ENCODE measurements at places on chromosomes 1 and 21. TPM values are rescaled to one million over a fixed set of nuclear protein-coding genes. Genes with fewer than 3 reads are reported as not detected.
A peak's percentile ranks its signal among the peaks of the same experiment; 100 is the strongest.

DNA sequence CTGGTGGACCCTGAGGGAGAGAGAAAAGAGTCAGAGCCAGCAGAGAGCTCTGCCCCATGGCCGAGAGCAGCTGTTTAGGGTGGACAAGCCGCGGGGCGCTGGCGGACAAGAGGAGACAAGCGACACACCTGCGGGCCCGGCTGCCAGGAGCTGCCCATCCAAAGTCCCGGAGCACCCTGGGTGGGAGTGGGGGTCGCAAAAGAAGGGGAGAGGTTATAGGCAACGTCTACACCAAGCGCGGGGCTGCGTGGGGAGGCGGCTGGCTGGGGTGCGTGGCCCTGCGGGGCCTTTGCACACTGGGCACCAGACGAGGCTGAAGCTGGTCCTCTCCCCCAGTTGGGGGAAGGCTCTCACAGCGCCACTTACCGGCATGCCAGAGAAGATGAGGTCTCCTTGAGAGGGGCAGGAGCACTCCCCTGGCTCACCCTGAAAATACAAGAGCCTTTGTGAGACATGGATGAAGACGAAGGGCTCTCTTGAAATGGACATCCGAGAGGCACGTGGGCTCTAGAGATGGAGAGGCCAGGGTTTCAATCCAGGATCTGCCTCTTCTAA lies 24.1 kb downstream of the COL16A1 start:
- no peaks in the 10 kb centered on the region for H3K4me1 ChIP-seq
- H3K36me3 ChIP-seq: no peaks in the 10 kb centered on the region

The PATJ gene
- total RNA-seq: 24.5 TPM

DNA sequence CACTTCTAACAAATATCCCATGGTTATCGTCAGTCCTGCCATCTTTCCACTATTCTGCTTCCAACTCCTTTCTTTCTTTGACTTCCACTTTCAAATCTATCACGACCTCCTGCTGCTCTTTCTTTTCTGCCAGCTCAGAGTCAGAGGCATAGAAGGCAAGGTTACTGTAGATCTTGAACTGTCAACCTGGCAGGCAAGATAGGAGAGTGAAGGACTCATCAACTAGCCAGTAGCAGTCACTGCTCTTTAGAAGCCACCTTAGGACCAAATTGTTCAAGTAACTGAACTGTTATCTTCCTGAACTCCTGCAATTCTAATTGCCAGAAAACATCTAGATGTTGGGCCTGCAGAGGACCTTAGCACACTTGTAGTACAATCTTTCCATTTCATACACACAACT lies 13.1 kb upstream of the FCER1A start:
- H3K4me3 ChIP-seq: no peak overlapping the region
- no peaks in the 10 kb centered on the region for H3K27me3 ChIP-seq
- no peak overlapping the region for H3K27ac ChIP-seq
- DNase-seq: no peak
- H3K4me1 ChIP-seq: no peaks in the 10 kb centered on the region

The PTAFR gene
- 6.3 TPM for total RNA-seq

DNA sequence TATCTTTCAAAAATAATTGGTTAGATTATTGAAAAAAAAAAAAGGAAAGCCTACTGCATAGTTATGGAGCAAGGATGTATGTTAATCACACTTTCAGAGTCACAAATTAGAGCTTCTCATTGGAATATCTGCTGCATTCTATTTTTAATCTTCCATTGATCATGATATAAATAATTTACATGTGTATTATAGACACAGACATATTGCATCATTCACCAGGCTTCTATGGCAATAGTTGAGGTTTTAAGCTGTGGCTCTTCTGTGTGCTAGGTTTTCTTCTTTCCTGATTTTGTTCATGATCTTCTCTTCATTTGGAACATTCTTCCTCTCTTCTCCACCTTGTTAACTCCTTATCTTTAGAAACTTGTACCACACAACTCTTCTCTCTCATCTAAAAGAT lies 123.2 kb upstream of the HMCN1 start:
- no peak overlapping the region for H3K4me3 ChIP-seq
- H3K36me3 ChIP-seq: no peaks in the 10 kb centered on the region
- H3K27me3 ChIP-seq: no peaks in the 10 kb centered on the region
- DNase-seq: no peak
- H3K27ac ChIP-seq: no peak overlapping the region

The GIPC2 gene
- 46.9 TPM for total RNA-seq

GRCh38 chr1:4794020-4794780 lies 139.8 kb downstream of the AJAP1 start:
- no peak overlapping the region for H3K27ac ChIP-seq
- no peaks in the 10 kb centered on the region for H3K27me3 ChIP-seq
- H3K4me1 ChIP-seq: no peaks in the 10 kb centered on the region
- H3K36me3 ChIP-seq: no peaks in the 10 kb centered on the region
- H3K4me3 ChIP-seq: no peak overlapping the region
- peak; percentile 24 for DNase-seq

GRCh38 chr1:35449334-35450008 lies 107.7 kb downstream of the KIAA0319L start:
- no peak overlapping the region for H3K27ac ChIP-seq
- H3K4me3 ChIP-seq: no peak overlapping the region
- DNase-seq: peak; percentile 70
- no peaks in the 10 kb centered on the region for H3K27me3 ChIP-seq
- peaks cover 18% of the 10 kb centered on the region for H3K36me3 ChIP-seq
- H3K4me1 ChIP-seq: peaks cover 37% of the 10 kb centered on the region

The KLHL21 gene
- 34.4 TPM for total RNA-seq

DNA sequence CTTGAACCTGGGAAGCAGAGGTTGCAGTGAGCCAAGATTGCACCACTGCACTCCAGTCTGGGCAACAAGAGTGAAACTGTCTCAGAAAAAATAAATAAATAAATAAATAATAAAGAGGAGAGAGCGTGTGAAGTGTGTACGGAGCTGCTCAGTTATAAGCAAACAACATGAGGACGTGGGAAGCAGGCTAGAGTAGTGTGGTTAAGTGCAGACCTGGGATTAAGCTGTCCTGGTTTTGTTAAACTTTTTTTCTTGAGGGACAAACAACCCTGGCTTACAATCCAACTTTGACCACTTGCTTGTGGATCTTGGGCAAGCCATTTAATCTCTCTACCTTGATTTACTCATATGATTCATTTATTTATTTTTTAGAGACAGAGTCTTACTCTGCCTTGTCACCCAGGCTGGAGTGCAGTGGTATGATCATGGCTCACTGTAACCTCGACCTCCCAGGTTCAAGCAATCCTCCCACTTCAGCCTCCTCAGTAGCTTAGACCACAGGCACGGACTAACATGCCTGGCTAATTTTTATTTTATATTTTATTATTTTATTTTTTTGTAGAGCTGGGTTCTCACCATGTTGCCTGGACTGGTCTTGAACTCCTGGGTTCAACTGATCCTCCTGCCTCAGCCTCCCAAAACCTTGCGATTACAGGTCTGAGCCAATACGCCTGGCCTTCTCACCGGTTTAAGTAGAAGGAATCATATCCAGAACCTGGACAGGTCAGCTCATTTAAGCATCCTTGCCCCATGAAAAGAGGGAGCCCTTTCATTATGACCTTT lies 52.7 kb downstream of the RPS6KA1 start:
- DNase-seq: no peak
- H3K36me3 ChIP-seq: no peaks in the 10 kb centered on the region
- no peak overlapping the region for H3K27ac ChIP-seq
- no peaks in the 10 kb centered on the region for H3K4me1 ChIP-seq
- no peaks in the 10 kb centered on the region for H3K27me3 ChIP-seq
- H3K4me3 ChIP-seq: no peak overlapping the region

GRCh38 chr21:36976228-36976861 lies 9.9 kb upstream of the HLCS start:
- H3K27me3 ChIP-seq: no peaks in the 10 kb centered on the region
- no peaks in the 10 kb centered on the region for H3K4me1 ChIP-seq
- DNase-seq: no peak
- H3K27ac ChIP-seq: no peak overlapping the region
- H3K4me3 ChIP-seq: no peak overlapping the region
- no peaks in the 10 kb centered on the region for H3K36me3 ChIP-seq

GRCh38 chr21:14116080-14116481 lies 94.7 kb downstream of the LIPI start:
- H3K4me1 ChIP-seq: no peaks in the 10 kb centered on the region
- H3K27me3 ChIP-seq: no peaks in the 10 kb centered on the region
- H3K4me3 ChIP-seq: no peak overlapping the region
- H3K36me3 ChIP-seq: no peaks in the 10 kb centered on the region

- H3K4me1 ChIP-seq: no peaks in the 10 kb centered on the region
- DNase-seq: no peak
- no peaks in the 10 kb centered on the region for H3K27me3 ChIP-seq
- H3K27ac ChIP-seq: no peak overlapping the region
- no peak overlapping the region for H3K4me3 ChIP-seq
Observed at GRCh38 chr1:64755361-64755760, 10.5 kb downstream of the RAVER2 start.

The TNFSF4 gene
- 1.7 TPM for total RNA-seq

DNA sequence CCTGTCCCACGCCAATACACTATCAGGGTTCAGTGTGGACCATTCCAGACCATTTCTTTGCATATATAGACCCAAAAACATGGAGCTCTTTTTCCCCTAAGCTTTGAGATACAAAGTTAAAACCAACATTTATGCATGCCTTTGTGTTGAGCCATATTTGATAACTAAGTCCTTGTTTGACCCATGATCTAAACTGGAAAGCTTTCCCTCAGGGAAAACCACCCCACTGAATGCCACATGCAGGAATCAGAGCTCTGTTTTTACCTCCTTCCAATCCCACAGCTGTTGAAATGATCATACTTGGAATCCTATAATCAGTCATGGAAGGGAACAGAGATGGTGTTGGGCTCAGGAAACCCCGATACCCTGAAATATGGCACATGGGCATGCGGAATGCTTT lies 14.8 kb upstream of the SLC45A1 start:
- H3K4me1 ChIP-seq: no peaks in the 10 kb centered on the region
- no peak overlapping the region for H3K4me3 ChIP-seq
- no peaks in the 10 kb centered on the region for H3K27me3 ChIP-seq
- H3K27ac ChIP-seq: no peak overlapping the region
- no peaks in the 10 kb centered on the region for H3K36me3 ChIP-seq

- no peak overlapping the region for H3K4me3 ChIP-seq
- no peaks in the 10 kb centered on the region for H3K36me3 ChIP-seq
- H3K27ac ChIP-seq: no peak overlapping the region
- no peak for DNase-seq
- peaks cover 17% of the 10 kb centered on the region for H3K4me1 ChIP-seq
Observed at GRCh38 chr1:41895552-41895951, 23.2 kb downstream of the HIVEP3 start.

GRCh38 chr21:39972471-39972870 lies 105.2 kb downstream of the PCP4 start:
- no peak overlapping the region for H3K27ac ChIP-seq
- peaks cover 14% of the 10 kb centered on the region for H3K4me1 ChIP-seq
- H3K36me3 ChIP-seq: no peaks in the 10 kb centered on the region

- H3K4me1 ChIP-seq: peaks cover 2% of the 10 kb centered on the region
- H3K36me3 ChIP-seq: no peaks in the 10 kb centered on the region
- H3K27ac ChIP-seq: no peak overlapping the region
- H3K27me3 ChIP-seq: no peaks in the 10 kb centered on the region
- no peak overlapping the region for H3K4me3 ChIP-seq
Observed at GRCh38 chr1:163191301-163191700, 11.4 kb downstream of the RGS5 start.

The ITGB3BP gene
- 7.5 TPM for total RNA-seq

DNA sequence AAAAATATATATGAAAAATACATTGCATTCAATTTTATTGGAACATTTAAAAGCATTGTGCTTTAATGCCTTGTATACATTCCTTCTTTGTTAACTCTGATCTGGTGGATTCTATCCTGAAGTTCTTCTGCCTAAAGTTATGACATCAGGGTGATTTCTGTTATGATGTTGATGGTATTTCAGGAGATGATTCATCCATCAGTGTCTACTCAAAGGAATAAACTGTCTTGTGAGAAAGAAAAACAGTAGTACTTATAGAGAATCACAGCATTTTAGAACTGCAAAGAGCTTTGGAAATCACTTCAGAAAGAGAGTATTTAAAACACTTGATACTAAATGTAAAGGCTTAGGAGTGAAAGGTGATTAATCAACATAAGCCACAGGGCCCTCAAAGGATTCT lies 155.7 kb downstream of the PTPRC start:
- DNase-seq: no peak
- no peaks in the 10 kb centered on the region for H3K4me1 ChIP-seq
- no peak overlapping the region for H3K27ac ChIP-seq
- H3K4me3 ChIP-seq: no peak overlapping the region

All from adrenal gland (tissue), 19 donors.